Urinary bladder (tissue), 4 donors: ENCODE measurements at places on chromosomes 2 and 18. TPM values are rescaled to one million over a fixed set of nuclear protein-coding genes. Genes with fewer than 3 reads are reported as not detected.

BCL2L11 gene
- 10.2 TPM for total RNA-seq

DNA sequence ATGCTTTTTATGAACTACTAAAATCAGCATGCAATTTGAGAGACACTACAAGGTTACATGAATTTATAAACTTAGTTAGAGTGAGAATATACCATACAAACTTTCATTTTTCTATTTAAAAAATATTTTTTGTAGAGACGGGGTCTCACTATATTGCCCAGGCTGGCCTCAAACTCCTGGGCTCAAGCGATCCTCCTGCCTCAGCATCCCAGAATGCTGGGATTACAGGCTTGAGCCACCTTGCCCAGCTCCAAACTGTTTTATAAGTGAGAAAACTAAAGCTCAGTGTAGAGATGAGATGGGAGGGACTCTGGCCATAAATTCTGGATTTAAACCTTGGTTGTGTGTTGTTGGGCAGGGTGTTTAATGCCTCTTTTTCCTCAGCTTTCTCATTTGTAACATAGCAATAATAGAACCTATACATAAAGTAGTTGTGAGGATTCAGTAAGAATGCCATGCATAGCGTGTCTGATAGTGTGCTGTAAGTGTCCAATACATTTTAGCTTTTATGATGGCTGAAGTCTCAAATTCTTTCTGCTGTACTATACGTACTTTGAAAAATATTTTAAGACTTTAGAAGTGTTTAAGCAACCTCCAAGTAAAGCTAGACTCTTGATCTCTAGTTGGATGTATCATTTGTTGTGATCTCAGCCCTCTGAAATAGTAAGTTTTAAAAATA, 9.7 kb downstream of the CAB39 start:
- DNase-seq: no peak

- no peak for DNase-seq
Measured at GRCh38 chr2:56741601-56742102, 557.9 kb downstream of the CCDC85A start.

DNA sequence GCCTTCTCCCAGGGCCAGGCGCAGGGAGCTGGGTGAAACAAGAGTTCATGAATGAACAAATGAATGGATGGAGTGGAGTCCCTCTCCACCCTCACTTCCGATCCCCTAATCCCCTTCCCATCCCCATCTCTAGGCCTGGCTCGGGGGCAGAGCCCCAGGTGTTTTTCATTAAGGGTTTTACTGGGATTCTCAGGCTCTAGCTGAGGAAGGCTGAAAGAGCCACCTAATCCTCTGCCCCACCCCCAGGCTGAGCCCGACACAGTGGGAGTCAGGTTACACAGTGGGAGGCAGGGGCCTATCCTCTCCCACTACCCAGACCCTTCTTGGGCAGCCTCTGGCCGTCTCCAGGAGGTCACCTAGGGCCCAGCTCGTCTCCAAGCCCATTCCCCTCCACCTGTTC, 36.1 kb downstream of the SDC1 start:
- no peak for DNase-seq

DNA sequence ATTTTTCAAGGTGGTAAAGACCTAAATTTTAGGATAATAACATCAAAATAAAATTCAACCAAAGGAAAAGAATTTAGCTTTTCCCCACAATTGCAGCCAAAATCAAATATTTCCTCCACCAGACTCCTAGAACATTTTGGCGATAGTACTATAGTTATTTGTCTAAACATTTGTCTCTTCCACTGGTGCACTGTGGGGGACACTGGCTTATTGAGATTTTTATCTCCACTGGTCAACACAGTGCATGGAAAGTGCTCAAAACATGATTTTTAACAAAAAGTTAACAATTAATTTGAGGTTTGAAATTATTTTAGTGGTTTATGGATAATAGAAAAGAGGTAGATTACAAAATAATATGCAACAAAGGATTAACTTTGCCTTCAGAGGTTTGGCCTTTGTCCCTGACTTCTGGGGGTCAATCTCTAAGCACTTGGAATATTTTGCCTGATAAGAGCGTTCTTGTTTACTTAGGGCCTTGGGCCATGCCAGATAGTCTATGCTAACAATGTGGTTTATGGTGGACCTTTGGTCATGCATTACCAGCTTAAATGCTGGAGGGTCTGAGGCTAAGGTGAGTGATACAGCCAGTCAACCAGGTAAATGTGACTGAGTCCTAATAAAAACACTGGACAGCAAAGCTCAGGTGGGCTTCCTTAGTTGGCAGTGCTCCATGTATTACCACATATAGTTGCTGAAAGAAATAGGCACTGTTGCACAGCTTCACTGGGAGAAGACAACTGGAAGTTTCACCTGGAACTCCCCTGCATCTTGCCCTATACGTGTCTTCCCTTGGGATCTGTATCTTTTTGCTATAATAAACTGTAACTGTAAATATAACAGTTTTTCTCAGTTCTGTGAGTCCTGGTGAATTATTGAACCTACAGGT, 67.2 kb upstream of the SATB2 start:
- no peak for DNase-seq

- no peak for DNase-seq
Measured at GRCh38 chr2:8418721-8419120, 263.1 kb upstream of the ID2 start.

TANC1 gene
- 47.5 TPM for total RNA-seq

DNA sequence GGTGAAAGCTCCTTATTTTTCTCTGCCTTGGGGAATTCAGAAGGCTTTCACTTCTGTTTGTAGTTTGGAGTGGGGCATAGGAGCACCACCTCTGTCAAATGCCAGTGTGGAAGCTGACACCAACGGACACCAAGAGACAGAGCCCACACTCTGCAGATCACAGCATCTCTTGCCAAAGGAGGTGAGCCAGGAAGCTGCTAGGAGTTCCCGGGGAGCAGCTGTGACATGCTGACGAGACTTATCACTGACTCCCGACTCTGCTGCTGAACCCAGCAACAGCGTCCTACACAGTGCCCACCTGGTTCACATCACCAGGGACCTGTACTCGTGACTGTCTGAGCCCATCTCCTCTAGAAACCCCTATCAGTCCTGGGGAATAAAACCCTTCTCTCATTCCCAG, 8.1 kb downstream of the TEX51 start:
- DNase-seq: no peak

MDH1B gene
- 1.2 TPM for total RNA-seq
